ENCODE measurements at places on chromosomes 13 and 19. TPM values are rescaled to one million over a fixed set of nuclear protein-coding genes. Genes with fewer than 3 reads are reported as not detected.

The GPC5 gene
- 10.2 TPM for total RNA-seq

DNA sequence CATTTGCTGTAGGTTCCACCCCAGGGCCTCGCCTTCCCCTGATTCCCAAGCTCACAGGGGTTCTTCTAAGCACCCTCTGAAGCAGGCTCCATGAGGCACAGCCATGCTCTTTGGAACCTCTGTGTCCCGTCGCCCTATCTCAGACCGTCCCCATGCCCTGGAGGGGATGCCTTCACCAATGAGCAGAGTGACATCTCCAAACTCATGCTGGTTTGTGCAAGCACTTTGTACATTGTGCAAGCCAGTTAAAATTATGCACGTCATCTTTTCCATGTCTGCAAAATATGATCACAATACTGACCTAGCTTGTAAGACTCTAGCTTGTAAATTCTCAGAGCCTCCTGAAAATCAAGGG lies 46.5 kb upstream of the RAP2A start:
- H3K4me1 ChIP-seq, result peaks cover 4% of the 10 kb centered on the region
- H3K4me3 ChIP-seq, result no peak overlapping the region
- no peaks in the 10 kb centered on the region for H3K36me3 ChIP-seq

DNA sequence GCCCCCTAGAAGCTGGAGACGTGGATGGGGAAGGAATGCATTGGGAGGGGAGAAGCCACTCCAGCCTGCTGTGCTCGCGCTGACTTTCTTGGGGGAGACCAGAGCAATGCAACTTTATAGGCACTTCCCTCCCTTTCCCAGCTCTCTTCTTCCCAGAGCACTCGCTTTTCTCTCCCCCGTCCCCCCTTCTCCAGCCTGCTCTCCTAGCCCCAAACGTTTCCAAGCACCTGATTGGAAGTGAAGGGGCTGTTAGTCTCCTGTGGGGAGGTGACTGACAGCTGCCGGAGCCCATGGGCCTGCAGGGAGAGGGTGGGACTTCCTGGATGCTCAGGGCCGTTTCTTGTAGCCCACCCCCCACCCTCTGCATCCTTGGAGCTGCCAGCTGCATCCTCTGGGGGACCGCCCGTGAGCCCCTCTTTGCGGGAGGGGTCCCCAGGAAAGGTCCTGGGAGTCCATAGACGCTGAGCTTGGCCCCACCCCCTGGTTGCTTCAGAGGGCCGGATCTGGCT lies 2.5 kb downstream of the HDGFL2 start:
- H3K36me3 ChIP-seq, result no peaks in the 10 kb centered on the region
- H3K4me3 ChIP-seq, result peak overlapping the region; percentile 94
- H3K27ac ChIP-seq, result peak overlapping the region; percentile 59
- peaks cover 5% of the 10 kb centered on the region for H3K27me3 ChIP-seq

DNA sequence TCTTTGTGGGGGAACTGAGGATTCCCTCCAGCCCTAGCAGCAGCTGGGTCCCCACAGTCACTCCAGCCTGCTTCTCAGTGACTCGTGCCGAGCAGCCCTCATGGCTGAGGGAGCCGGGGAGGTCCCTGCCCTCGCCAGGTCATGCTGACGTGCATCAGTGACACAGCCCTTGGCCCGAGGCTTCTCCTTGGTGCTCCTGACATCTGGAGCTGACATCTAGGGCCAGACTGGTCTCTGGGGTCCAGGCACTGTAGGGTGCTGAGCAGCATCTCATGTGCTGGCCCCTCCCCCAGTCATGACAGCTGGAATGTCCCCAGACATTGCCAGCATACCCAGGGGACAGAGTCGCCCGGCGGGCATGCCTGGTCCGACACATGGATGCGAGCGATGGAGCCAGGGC lies 14.4 kb downstream of the COMP start:
- no peak for DNase-seq
- H3K4me1 ChIP-seq, result peaks cover 5% of the 10 kb centered on the region
- no peaks in the 10 kb centered on the region for H3K36me3 ChIP-seq
- H3K27ac ChIP-seq, result no peak overlapping the region

GRCh38 chr19:6999933-7000332 lies 21.3 kb downstream of the MBD3L2B start:
- DNase-seq, result no peak
- H3K36me3 ChIP-seq, result peaks cover 7% of the 10 kb centered on the region
- H3K4me1 ChIP-seq, result no peaks in the 10 kb centered on the region
- H3K27ac ChIP-seq, result no peak overlapping the region

DNA sequence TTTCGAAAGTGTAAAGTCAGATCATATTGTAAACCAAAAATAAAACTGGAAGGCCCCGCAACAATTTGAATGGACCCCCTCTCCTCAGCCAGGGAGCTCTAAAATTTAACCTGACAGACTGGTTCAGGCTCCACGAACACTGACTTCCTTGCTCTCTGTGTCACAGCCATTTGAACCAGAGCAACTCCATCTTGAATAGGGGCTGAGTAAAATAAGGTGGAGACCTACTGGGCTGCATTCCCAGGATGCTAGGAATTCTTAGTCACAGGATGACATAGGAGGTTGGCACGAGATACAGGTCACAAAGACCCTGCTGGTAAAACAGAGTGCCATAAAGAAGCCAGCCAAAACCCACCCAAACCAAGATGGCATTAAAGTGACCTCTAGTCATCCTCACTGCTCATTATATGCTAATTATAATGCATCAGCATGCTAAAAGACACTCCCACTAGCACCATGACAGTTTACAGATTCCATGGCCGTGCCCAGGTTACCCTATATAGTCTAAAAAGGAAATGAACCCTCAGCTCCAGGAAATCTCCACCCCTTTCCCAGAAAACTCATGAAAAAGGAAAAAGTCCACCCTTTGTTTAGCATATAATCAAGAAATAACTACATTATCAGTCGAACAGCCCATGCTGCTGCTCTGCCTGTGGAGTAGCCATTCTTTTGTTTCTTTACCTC lies 43.1 kb downstream of the RFXAP start:
- H3K4me1 ChIP-seq, result no peaks in the 10 kb centered on the region
- no peaks in the 10 kb centered on the region for H3K36me3 ChIP-seq
- no peak overlapping the region for H3K4me3 ChIP-seq
- DNase-seq, result no peak
- peaks cover 2% of the 10 kb centered on the region for H3K27me3 ChIP-seq

The PSG2 gene
- not detected for total RNA-seq

DNA sequence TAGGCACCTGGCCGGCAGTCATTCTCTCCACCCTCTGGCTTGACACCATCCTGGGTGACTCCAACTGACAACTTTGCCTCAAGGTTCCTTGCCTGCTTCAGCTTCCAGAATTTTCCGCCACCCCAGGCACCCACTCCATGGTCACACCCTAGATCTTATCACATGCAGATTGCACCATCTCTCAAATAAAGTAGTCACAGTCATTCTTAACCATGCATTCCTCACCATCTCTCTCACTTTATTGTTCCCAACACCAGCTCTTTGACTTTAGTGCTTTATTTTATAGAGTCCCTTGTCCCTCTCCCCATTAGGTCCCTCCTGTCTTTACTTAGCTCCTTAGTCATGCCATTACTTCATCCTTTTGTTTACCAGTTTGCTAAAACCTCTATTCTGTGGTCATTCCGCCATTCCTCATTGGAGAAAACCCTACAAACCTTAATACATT lies 351.7 kb downstream of the SPRY2 start:
- H3K36me3 ChIP-seq, result peaks cover 4% of the 10 kb centered on the region
- no peaks in the 10 kb centered on the region for H3K4me1 ChIP-seq
- no peaks in the 10 kb centered on the region for H3K27me3 ChIP-seq
- no peak for DNase-seq

GRCh38 chr19:33434886-33435705 lies 61.6 kb downstream of the CEBPG start:
- H3K36me3 ChIP-seq, result no peaks in the 10 kb centered on the region
- H3K27me3 ChIP-seq, result peaks cover 8% of the 10 kb centered on the region
- peaks cover 39% of the 10 kb centered on the region for H3K4me1 ChIP-seq
- H3K27ac ChIP-seq, result no peak overlapping the region
- peak overlapping the region; percentile 20 for H3K4me3 ChIP-seq
- peak; percentile 54 for DNase-seq

DNA sequence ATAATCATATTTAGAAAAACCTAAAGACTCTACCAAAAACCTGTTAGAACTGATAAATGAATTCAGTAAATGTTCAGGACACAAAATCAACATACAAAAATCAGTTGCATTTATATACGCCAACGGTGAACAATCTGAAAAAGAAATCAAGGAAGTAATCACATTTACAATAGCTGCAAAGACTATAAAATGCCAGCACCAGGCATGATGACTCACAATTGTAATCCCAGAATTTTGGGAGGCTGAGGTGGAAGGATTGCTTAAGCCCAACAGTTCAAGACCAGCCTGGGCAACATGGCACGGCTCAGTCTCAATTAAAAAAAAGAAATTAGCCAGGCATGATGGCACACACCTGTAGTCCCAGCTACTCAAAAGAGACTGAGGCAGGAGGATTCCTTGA lies 7.0 kb downstream of the ZNF562 start:
- no peak overlapping the region for H3K27ac ChIP-seq
- DNase-seq, result no peak
- H3K36me3 ChIP-seq, result peaks cover 43% of the 10 kb centered on the region
- H3K27me3 ChIP-seq, result peaks cover 2% of the 10 kb centered on the region
- H3K4me3 ChIP-seq, result no peak overlapping the region

DNA sequence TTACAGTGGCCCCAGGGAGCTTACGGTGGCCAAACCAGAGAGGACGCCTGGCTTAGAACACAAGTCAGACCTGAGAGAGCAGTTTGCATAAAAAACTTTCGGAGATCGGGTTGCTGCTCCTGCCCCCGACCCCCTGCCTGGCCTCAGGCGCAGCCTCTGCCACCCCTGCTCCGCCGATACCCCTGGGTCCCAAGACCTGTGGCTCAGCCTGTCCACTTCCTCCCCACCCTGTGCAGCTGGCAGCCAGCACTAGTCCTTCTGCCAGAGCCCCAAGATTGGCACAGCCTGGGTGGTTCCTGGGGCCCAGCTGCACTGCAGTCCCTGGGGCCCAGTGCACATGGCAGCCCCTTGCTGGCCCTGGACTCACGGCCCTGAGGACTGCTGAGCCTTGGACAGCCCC lies 56.2 kb upstream of the SOX1 start:
- no peak overlapping the region for H3K4me3 ChIP-seq
- no peak overlapping the region for H3K27ac ChIP-seq
- peaks cover 4% of the 10 kb centered on the region for H3K27me3 ChIP-seq
- H3K36me3 ChIP-seq, result peaks cover 18% of the 10 kb centered on the region
- no peak for DNase-seq
